Globus pallidus (tissue), 1 donor: ENCODE measurements at places on chromosomes 5 and 9.
A peak's percentile ranks its signal among the peaks of the same experiment; 100 is the strongest.

DNA sequence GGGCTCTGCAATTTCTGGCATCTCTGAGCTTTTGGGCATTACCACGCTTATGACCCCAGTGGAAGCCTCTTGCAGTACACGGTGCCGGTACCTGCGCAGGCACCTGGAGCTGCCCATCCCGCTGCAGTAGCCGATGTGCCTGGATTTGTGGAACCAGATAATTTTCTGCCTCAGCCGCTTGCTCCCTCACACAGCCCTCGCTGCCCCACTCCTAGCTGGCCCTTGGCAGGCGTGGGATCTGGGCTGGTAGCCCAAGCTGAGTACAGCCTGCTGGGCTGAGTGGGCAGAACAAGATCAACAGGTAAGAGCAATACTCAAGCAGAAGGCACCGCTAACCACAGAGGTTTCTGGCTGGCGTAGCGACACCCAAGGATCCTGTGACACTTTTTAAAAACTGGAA, 1808.8 kb upstream of the ACO1 start:
- peak; percentile 14 for DNase-seq

- no peak for DNase-seq
Measured at GRCh38 chr5:169037466-169037865, 263.5 kb downstream of the SLIT3 start.

DNA sequence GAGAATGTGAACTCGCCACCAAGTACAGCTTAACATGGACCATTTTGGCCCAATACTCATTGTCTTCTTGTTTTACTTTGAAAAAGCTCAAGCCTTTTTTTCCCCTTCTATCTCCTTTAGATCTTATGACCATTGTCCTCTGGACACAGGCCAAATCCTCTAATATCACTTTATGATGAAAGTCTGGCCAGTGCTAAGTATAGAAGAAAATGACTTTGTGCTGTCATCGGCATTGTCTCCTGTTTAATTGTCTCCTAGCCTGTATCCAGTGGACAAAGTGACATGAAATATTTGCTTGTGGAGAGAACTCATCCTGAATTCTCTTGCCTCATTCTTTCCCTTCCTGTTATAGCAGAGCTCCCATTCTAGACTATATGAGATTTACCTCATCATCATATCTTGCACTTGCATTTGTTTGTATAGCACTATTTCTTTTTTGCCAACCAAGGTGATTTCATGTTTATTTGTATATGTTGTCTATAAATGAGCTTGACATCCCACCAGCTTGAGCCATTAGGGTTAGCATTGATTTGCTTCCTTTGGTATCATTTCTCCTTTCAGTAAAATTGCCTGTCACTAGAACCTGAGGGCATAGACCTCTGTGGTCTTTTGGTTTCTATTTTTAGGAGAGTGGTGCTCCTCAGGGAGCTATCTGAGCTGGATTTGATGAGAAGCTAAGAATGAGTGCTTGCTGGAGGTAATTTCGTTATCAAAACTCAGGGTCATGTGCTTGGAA, 18.8 kb upstream of the TNFAIP8 start:
- no peak for DNase-seq

DNA sequence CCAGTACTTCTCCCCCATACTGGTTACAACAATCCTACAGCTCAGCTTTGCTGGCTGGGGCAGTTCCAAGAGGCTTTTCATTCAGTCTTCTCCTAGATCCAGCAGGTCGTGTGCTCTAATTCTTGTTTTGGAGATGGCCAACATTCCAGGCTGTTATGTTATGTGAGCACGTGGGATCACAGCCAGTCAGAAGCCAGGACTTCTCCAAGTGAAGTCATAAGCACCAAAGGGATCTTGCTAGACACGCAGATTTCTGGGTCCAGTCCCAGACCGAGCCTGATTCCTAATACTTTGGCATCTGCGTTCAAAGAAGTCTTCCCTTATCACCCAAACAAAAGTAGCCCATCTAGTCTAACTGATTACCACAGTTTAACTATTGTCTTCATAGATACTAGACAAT, 1.4 kb upstream of the LARP1 start:
- peak; percentile 35 for DNase-seq

GRCh38 chr5:164688437-164688836, 1183.0 kb downstream of the MAT2B start:
- no peak for DNase-seq

DNA sequence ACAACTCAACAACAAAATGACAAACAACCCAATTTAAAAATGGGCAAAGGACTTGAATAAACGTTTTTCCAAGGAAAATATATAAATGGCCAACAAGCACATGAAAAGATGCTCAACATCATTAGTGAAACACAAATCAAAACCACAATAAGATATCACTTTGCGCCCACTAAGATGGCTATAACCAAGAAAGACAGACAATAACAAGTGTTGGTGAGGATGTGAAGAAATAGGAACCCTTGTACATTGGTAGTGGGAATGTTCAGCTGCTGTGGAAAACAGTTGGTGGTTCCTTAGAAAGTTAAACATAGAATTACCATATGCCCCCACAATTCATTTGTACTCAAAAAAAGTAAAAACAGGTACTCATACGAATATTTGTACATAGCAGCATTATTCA, 39.2 kb upstream of the WDR41 start:
- DNase-seq, result no peak

DNA sequence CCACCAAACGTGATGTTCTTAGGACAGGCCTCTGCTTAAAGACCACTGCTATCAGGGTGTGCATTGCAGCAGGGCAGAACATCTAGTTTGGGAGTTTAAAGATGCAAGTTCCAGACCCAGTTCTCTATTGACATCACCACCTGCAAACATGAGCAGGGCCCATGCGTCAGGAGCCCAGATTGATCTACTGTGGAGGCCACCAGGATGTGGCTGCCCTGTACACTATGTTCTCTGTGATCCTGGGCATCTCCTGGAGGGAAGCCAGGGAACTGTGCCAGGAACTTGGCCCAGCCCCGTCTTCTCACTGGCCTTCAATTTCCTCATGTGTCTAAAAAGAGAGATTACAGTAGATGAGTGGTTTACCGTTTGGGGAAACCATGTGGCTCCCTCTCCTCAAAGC, 87.1 kb downstream of the PDE6A start:
- peak; percentile 20 for DNase-seq

DNA sequence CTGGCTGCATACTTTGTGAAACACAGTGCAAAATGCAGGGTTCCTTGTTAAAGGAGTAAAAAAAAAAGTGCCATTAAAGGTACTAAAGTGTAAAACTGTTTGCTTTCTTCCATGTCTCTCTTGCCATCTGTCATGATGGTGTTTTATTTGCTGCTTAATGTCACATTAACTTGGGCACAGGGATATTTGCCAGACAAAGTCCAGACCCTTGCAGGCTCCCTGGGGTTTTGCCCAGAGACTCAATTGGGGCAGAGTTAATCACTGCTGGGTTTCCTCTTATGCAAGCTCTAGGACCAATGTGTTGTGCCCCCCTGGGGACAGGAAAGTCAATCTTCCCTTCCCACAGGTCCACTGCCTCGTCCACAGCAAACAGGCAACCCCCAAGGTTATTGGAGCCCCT, 274.3 kb upstream of the SGCD start:
- no peak for DNase-seq

- no peak for DNase-seq
Measured at GRCh38 chr9:124758691-124759090, 12.4 kb downstream of the NR6A1 start.
